ENCODE measurements at places on chromosomes 2 and 18.

GRCh38 chr18:10053861-10054260 is 140.0 kb downstream of the VAPA start:
- no peak for DNase-seq

DNA sequence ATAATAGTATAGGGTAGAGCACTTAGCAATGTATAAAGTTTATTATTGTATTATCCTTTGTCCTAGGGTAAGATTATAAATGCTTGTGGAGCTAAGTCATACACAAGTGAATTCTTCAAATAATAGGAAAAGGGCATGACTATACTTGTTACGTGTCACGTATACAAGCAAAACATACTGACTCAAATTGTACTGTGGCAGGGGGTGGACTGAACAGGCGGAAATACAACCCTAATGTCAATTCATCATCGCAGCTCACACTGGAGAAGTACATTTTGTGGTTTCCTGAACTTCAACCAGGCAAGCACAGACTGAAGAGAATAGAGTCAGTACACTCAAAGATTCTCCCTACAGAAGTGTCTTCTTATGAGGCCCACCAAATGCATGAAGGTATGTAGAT is 201.0 kb downstream of the MBD2 start:
- no peak for DNase-seq

DNA sequence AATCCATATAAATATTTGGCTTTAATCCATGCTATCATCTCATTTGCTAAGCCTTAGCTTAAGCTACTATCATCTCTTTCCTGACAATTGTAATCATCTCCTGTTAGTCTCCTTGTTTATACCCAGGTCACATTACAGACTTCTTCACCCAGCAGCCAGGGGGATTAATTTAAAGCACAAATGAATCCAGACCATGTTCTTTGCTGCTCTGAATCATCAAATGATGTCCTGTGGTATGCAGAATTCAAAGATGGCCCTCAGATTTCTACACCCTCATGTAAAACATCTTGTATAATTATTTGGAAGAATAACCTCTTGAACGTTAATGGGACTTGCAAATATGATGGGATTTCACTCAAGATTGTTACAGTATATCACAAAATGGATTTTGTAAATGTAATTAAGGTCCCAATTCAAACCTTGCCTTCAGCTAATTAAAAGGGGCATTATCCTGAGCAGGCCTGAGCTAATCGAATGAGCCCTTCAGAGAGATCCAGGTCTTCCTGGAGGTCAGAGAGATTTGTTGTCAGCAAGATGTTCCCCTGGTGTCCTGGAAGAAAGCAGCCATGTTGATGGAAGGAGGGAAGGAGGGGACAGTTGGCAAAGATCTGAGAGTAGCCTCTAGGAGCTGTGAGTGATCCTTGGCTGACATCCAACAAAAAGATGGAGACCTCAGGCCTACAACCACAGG is 241.1 kb upstream of the MMADHC start:
- DNase-seq, result no peak

- DNase-seq, result no peak
Observed at GRCh38 chr18:46426021-46426678, 230.9 kb downstream of the LOXHD1 start.

GRCh38 chr2:143574069-143574468 is 444.9 kb downstream of the ARHGAP15 start:
- DNase-seq, result no peak

DNA sequence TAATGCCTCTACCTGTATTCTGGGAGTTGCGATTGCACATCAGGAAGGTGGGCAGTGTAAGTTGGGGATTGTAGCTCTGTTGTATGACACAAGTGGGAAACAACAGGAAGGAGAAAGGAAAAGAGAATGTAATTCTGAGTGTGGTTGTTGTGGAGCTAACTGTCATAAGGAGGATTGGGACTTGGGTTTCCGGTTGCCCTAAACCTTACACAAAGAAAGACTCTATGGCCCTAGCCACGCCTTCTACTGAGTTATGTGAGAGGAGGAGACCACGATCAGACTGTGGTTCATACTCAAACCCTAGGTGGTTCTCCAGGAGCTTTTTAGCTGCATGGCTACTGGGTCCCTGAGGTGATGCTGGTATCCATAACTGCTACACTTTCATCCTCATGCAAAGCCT is 86.5 kb downstream of the TANC1 start:
- DNase-seq, result no peak
